ENCODE measurements at places on chromosomes 7 and 10. TPM values are rescaled to one million over a fixed set of nuclear protein-coding genes. Genes with fewer than 3 reads are reported as not detected.

- no peak for DNase-seq
Measured at GRCh38 chr7:134836447-134836846, 57.0 kb downstream of the CALD1 start.

DNA sequence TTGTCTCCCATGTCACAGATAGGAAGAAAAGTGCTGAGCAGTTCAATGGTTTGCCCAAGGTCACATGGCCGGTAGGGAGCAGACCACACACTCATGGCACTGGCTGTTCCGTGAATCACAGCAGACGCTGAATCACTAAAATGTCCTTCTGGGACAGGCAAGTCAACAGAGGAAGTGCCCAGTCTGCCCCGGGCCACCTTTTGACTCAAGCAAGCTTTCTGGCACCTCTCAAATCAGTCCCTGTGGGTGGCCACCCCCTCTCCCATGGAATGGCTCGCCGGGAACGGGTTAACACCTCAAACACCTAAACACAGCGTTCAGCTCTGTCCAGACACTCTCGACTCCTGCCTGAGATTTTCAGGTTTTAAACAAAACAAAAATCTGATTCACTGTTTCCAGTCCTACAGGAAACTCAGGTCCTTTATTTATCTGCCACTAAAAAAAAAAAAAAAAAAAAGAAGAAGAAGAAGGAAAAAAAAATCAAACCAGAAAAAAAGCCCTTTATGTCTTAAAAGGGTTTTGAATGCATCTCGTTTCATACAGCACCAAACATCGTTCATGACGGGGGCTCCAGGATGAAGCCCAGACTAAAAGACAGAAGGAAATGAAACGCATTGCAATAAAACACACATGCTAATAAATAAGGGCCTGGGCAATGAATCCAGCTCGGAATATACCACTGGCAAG lies 15.5 kb downstream of the CARD11 start:
- DNase-seq: no peak

DNA sequence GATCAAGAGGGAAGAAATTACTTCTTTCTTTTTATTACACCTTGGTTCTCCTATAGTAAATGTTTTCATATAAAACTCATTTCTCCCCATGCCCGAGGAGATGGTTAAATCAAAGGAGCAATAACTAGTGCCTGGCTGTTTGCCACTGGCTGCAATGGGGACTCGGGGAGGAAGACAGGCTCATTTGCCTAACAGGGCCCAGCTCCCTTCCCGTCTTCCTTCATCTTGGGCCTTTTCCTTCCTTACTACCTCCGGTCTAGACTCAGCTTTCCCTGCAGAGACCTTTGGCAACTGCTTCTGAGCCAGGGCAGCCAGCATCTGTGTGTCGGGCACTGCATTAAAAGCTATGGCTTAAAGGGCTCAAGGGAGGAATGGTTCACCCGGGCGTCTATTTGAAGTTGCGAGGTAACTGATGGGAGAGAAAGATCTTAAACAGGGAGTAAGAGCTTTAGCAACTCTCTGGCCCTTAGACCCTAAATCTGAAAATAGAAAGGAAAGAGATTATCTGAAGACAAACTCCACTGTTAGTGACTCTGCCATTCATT lies 63.5 kb downstream of the CALD1 start:
- no peak for DNase-seq

DNA sequence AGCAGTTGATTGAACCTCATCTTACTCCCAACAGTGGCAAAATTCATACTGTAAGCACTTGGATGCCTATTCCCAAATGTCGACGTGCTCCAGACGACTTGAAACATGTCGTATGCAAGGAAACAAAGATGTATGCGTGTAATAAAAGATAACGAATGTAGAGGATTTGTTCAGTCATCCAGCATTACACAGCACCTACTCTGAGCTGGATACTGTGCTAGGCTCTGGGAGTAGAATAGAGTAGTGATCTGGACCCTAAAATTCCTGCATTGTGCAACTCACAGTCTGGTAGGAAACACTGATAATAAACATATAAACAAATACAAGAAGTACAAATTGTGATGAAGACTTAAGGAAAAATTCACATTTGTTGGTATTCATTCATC lies 5.6 kb upstream of the TBX20 start:
- no peak for DNase-seq

DNA sequence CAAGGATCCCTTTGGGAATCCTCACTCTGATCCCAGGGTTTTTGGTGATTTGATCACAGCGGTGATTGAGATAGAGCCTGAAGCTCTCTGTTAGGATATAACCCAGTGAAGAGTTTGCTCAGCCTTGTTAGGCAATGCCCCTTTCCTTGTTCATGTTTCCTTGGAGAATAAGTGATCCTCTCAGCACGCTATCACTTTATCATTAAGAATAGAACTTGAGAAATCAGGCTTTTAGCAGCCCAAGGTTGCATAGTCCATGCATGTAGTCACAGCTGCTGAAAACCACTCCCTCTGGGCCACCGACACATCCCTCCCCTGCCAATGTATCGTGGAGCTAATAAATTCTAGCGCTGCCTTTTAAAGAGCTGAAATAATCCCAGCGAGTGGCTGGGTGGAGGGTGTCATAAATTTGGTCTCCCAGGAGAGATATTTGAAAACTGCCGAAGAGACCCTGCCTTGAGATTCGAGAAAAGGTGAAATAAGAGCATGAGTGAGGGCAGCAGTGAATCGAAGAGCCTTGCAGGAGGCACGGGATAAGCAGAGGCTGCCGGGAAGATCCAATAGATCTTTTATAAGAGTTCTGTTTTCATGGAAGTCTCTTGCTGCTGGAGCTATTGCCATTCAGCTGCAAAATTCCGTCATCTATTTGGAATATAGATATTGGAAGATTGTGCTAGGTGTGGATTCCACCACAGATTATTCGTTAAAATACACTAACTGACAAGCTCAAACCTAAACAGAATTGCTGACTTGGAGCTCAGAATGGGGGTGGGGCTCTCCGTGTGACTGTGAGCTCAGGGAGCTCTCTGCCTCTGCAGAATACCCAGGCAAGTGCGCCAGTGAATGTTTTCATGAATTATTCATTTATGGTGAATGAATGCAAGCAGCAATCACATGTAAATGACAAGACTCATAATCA lies 249.8 kb downstream of the TRIL start:
- peak; percentile 92 for DNase-seq

DNA sequence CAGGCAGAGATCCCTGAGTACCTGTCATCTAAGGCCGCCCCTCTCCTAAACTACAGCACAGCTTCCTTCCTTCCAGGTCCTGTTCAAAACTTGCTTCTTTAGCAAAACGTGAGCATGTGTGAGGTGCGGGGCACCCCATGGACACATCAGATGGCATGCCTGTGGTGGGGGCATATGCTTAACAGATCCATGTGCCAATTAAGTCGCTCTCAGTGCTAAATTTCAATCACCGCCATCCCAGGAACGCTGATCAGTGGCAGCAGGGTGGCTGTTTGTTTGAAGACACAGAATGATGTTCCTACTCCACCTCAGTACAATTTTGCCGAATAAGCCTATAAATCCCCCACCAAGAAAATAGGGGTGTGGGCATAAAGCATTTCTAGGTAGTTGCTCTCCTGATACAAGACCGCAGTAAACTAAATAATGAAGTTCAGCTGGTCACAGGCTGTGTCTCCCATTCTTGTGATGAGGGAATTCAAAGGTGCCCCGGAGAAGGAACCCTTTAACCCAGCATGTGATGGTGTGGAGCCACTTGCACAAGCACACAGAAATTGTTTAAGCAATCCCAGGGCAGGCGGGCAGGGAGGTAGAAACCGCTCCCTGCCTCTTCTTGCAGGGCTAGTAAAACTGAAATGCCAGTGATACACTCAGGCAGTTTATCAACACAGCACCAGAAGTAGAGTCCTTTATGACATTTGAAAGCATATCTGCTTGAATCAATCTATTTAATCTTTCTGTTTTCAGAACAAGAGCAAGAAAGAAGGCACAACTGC lies 205.7 kb downstream of the SORCS1 start:
- no peak for DNase-seq

GRCh38 chr10:98062424-98062823 lies 32.0 kb upstream of the CRTAC1 start:
- DNase-seq: no peak

DNA sequence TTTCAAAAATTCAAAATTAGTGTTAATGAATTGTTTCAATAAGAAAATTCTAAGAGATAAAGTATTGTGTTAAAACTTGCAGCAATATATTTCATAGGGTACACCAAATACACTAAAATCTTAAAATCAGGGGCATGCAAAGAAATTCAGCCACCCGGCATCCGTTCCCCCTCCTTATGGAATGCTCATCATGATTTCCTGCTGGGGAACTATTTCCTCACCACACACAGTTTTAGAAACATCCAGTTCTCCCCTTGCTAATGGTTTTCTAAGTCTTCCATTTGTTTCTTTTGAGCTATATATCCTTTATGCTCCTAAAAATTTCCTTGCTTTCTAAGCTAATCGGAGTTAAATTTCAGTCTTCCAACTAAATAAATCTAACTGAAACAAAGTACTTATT lies 60.7 kb downstream of the CHCHD3 start:
- DNase-seq: peak; percentile 45

- DNase-seq: no peak
Measured at GRCh38 chr10:30828164-30828563, 198.6 kb upstream of the LYZL2 start.

- DNase-seq: no peak
Measured at GRCh38 chr7:99111591-99111990, 32.3 kb downstream of the SMURF1 start.

DNA sequence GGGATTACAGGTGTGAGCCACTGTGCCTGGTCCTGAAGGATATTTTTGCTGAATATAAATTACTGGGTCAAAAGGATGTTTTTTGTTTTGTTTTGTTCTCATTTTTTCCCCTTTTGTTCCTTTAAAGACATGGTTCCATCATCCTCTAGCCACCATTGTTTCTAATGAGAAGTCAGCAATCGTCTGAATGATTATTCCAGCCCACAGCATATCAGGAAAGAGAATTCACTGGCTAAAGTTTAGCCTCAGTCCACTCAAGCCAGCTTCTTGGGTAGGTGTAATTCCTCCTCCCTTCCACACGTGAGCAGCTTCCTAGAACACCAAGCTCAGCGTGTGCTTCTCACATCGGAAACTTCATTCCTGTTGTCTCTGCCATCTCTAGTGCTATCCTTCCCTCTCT lies 112.8 kb upstream of the INSIG1 start:
- DNase-seq: no peak

- DNase-seq: no peak
Measured at GRCh38 chr10:18500576-18500975, 150.8 kb downstream of the NSUN6 start.

DNA sequence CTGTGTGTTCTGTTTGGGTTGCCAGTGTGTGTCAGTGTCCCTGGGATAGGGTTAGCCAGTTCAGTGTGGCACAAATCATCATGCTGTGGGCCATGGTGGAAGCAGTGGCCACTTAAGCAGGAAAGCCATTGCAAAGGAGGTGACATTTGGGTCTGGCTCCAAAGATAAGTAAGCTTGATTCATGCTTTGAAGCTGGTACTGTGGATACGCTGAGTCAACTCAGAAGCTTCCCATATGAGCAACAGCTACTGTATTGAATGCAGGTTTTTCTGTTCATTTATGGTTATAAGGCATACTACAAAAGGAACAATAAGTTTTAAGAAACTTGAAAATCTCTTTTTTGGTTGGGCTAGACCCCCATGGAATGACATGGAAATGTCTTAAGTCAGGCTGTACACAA lies 143.1 kb downstream of the BMPER start:
- no peak for DNase-seq

DNA sequence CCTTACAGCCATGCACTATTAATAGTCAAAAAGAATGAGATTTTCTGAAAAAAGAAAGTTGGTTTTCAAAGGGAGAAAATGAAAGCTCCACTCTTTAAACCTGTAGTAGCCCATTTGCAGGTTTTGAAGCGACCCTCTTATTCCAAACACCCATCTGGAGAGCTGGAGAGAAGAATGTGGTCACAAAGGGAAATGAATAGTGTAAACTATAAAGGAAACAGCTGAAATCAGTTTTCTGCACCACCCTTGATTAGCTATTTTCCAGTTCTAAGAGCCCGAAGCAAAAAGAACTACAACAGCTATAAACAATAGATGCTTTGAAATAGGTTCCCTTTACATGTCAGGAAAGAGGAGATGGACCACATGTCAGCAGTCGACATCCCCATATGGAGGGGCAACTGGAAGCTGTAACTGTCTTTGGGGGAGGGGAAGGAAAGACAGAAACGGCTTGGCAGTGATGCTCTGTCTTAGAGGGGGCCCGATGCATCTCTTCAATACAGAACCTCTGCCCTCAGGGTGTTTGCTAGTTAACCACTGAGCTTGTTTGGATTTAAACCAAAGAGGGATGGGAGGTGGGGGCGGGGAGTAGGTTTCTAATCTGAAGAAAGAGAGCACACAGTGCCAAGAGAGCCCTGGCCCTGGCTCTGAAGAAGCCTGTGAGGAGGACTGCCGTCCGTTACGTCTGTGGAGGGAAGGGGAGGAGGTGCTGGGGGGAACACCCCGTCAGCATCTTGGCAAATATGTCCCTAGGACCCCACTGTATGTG lies 55.3 kb downstream of the CPVL start:
- no peak for DNase-seq

DNA sequence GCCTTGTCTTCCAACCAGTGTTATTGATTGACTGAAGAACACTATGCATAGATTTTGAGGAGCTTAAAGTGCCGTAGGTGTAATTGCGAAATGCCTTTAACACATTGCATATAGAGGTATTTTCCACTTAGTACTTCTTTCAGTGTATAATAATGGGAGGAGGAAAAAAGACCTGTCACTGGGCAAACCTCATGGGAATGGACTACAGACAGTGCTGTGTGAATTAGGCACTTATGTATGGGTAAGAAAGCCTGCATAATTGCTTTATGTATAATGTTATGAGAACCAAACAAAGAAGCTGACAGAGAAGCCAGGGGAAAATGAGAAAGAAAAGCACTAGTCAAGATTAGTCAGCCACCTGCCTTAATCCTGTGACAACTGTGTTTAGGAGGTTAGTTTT lies 12.4 kb upstream of the SCRN1 start:
- peak; percentile 49 for DNase-seq

GRCh38 chr10:52316001-52316400 lies 1.9 kb downstream of the DKK1 start:
- DNase-seq: peak; percentile 20

DNA sequence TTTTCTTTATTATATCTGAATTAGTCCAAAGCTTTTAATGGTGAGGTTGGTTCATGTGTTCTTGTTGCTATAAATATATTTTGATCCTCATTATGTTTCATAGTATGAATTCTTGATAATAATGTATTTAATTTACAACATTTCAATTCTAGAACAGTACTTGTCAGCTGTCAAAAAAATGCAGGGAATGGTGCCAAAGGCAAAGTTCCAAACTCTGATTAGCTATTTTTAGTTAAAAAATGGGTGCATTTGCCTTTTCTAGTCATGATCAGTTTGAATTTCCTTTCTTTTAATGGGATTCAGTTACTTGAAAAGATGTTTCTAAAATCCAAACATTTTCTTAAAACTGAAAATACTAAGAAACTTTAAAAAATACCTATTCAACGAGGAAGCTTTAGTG lies 49.6 kb downstream of the ANKIB1 start:
- no peak for DNase-seq

GRCh38 chr10:20891338-20891714 lies 5.8 kb downstream of the NEBL start:
- DNase-seq: no peak

Gene PTPN20
- total RNA-seq: not detected

Gene CCL24
- total RNA-seq: not detected

Gene OPALIN
- total RNA-seq: not detected

Gene PRPS1L1
- not detected for total RNA-seq

Gene FASTK
- 70.8 TPM for total RNA-seq

Gene SPDYE11
- total RNA-seq: not detected

Gene UTF1
- not detected for total RNA-seq

Gene EBLN1
- total RNA-seq: not detected

Gene PTN
- 0.41 TPM for total RNA-seq

Gene CYP2C9
- not detected for total RNA-seq

Gene SPDYE1
- total RNA-seq: not detected

Gene TAS2R4
- 0.56 TPM for total RNA-seq

All from A673 (cell line).